Placental pericyte (primary cell): ENCODE measurements at places on chromosomes 16 and 17. TPM values are rescaled to one million over a fixed set of nuclear protein-coding genes. Genes with fewer than 3 reads are reported as not detected.

ZNF764 gene
- total RNA-seq, result 7.3 and 7.4 TPM in 2 replicates

NECAB2 gene
- total RNA-seq, result not detected in 2 replicates

MPV17L gene
- 0.66 and 0.72 TPM in 2 replicates for total RNA-seq

SLC12A3 gene
- not detected in 2 replicates for total RNA-seq

HSBP1 gene
- total RNA-seq, result 16.0 and 16.2 TPM in 2 replicates

SALL1 gene
- 0.22 and 4.9 TPM in 2 replicates for total RNA-seq

KRTAP1-1 gene
- total RNA-seq, result not detected in 2 replicates

MYH13 gene
- total RNA-seq, result not detected in 2 replicates

FBXO39 gene
- 0.22 TPM in 1 of 2 replicates, not detected in the other for total RNA-seq

CCDC200 gene
- not detected in 2 replicates for total RNA-seq

CD79B gene
- not detected in 2 replicates for total RNA-seq

MPG gene
- 147 and 251 TPM in 2 replicates for total RNA-seq

SCNN1B gene
- not detected in 2 replicates for total RNA-seq

ZCCHC14 gene
- total RNA-seq, result 10.9 and 12.2 TPM in 2 replicates

CCL23 gene
- not detected in 2 replicates for total RNA-seq

CNGB1 gene
- not detected in 2 replicates for total RNA-seq

TSNAXIP1 gene
- total RNA-seq, result 0.88 and 1.0 TPM in 2 replicates

COL1A1 gene
- 2,368 and 3,907 TPM in 2 replicates for total RNA-seq

DDX52 gene
- 19.5 and 32.6 TPM in 2 replicates for total RNA-seq

CYBC1 gene
- total RNA-seq, result 60.4 and 66.7 TPM in 2 replicates

KRT23 gene
- 0.22 TPM in 1 of 2 replicates, not detected in the other for total RNA-seq

INCA1 gene
- total RNA-seq, result 0.22 and 0.43 TPM in 2 replicates

RAB40C gene
- 15.3 and 16.5 TPM in 2 replicates for total RNA-seq

ZNF75A gene
- total RNA-seq, result 22.3 and 28.1 TPM in 2 replicates

ARHGDIG gene
- total RNA-seq, result 0.44 TPM in 1 of 2 replicates, not detected in the other

FCSK gene
- total RNA-seq, result 7.3 and 11.4 TPM in 2 replicates

TMEM100 gene
- total RNA-seq, result 1.8 and 3.4 TPM in 2 replicates

BCL7C gene
- 14.7 and 46.8 TPM in 2 replicates for total RNA-seq

RAPGEFL1 gene
- 2.0 and 2.2 TPM in 2 replicates for total RNA-seq

PLD6 gene
- 3.4 and 4.8 TPM in 2 replicates for total RNA-seq

EXOSC6 gene
- 46.7 and 72.2 TPM in 2 replicates for total RNA-seq

OR3A2 gene
- 1.7 and 4.8 TPM in 2 replicates for total RNA-seq

KRTAP9-2 gene
- not detected in 2 replicates for total RNA-seq

E4F1 gene
- total RNA-seq, result 28.0 and 42.5 TPM in 2 replicates

GDPD3 gene
- total RNA-seq, result 0.66 and 1.7 TPM in 2 replicates

WNK4 gene
- 0.44 and 1.0 TPM in 2 replicates for total RNA-seq

KRTAP16-1 gene
- total RNA-seq, result not detected in 2 replicates

KRT28 gene
- total RNA-seq, result not detected in 2 replicates

TBC1D3K gene
- not detected in 2 replicates for total RNA-seq

CCL14 gene
- total RNA-seq, result not detected in 2 replicates

KRT27 gene
- total RNA-seq, result not detected in 2 replicates

TERB1 gene
- total RNA-seq, result 0.14 TPM in 1 of 2 replicates, not detected in the other

DHRS7C gene
- total RNA-seq, result not detected in 2 replicates

FBXW10 gene
- total RNA-seq, result under 0.01 TPM in 2 replicates

KRT39 gene
- 0.43 TPM in 1 of 2 replicates, not detected in the other for total RNA-seq

PPY gene
- not detected in 2 replicates for total RNA-seq

HOXB8 gene
- total RNA-seq, result not detected in 2 replicates

HOXB13 gene
- 1.6 and 1.8 TPM in 2 replicates for total RNA-seq

PIK3R6 gene
- total RNA-seq, result not detected in 2 replicates

PRR29 gene
- 0.14 and 0.44 TPM in 2 replicates for total RNA-seq

MT4 gene
- total RNA-seq, result not detected in 2 replicates

ABCC12 gene
- 0.14 TPM in 1 of 2 replicates, not detected in the other for total RNA-seq

DPEP3 gene
- not detected in 2 replicates for total RNA-seq
